ENCODE measurements at places on chromosomes 11 and 22. TPM values are rescaled to one million over a fixed set of nuclear protein-coding genes. Genes with fewer than 3 reads are reported as not detected.

- DNase-seq: peak; percentile 91
Measured at GRCh38 chr11:9265211-9266131, at the start of gene DENND5A. TSS of gene DENND5A (minus strand) at chr11:9265350. CDS start at chr11:9265069, 281 bp downstream.

DNA sequence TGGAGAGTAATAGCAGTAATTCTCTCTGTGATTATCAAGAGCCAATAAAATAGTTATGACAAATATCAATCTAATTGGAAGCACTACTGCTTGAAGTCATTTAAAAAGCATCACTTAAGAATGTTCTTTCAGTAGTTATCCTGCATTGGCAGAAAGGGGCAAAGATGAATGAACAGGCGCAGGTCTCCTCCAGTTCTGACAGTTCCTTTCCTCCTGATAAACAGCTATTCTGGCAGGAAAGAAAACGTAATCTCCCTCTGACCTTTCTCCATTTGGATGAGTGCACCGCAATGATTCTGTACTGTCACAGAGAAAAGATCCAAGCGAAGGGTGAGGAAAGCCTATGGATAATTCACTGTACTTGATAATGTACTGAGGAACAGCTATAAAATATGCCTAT, 521.5 kb downstream of the LRRC4C start:
- DNase-seq: no peak

DNA sequence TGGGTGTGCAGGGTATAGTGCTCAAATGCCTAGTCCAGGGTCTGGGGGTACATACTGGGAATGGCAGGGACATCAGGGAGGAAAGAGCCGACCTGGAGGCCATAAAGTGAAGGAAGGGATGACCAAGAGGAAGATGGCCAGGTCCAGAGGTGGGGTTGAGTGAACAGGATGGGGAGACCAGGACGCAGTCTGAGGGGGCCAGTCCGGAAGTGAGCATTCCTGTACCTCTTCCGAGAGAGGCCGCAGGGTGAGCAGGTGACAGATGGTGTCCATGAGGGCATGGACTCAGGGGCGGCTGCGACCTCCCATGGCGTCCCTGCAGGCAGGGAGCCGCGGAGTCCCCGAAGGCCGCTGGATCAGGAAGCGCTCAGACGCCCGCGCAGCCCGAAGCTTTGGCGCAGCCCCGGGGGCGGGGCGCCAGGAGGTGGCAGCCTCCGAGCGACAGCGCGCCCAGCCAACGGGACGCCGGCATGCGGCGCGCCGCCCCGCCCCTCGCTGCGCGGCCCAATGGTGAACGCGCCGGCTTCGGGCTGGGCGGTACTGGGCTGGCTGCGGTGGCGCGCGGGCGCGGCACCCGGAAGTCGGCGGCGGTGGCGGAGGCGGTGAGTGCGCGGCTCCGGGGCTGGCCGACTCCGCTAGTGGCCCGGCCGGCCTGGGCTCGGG, at the start of gene TANGO2:
TANGO2 (plus strand) TSS at position 578 of the 663 bp plus-strand sequence. CDS start 15,689 bp downstream, outside the sequence.
- peak; percentile 96 for DNase-seq

DNA sequence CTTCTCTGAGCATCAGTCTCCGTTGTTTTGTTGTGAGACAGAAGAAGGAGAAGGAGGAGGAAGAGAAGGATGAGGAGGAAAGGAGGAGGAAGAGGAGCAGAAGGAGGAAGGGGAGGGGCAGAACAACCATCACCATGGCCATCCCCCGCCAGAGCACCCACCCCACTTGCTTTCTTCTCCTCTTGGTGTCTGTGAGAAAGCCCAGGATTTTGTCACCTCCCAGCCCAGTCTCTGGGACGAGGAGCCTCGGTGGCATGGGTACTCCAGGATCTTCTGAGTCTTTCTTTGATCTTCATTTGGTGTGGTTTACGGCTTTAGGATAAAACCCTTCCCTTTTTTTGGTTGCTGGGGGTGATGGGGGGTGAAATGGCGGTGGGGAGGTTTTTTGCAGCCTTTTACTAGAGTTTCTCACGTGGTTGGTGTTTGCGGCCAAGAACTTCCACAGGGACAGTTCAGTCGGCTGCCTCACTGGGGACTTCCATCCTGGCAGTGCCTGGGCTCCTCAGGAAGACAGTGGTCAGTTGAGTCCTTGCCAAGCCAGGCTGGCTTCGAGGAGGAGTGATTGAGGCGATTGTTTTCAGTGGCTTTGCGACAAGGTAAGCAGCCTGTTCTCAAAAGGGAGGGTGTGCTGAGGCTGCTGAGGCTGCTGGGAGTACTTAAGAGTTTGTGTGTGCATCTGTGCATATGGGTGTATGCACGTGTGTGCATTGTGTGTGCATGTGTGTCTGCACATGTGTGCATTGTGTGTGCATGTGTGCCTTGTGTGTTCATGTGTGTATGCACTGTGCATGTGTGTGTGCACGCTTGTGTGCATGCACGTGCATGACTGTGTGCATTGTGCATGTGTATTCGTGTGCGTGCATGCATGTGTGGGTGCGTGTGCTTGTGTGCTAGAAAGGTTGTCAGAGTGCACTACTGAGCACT, 567.5 kb downstream of the TBC1D22A start:
- no peak for DNase-seq

- DNase-seq: no peak
Measured at GRCh38 chr11:105783216-105783615, 173.3 kb downstream of the GRIA4 start.

Gene DBX1
- total RNA-seq: not detected

Gene SCGB1D2
- total RNA-seq: not detected

Gene LUZP2
- total RNA-seq: 0.07 TPM

DNA sequence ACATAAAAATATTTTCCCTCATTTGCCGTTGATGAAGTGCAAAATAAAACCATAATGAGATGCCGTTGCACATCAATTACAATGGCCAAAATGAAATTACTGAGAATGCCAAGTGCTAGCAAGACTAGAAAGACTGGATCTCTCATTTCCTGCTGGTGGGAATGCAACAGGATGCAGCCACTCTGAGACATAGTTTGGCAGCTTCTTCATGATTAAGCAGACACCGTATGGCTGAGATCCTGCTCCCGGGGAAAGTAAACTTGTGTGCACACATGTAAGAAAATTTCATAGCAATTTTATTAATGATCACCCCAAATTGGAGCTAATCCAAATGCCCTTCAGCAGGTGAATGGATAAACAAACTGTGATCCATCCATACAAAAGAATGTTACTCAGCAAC, 1013.2 kb downstream of the TBC1D22A start:
- no peak for DNase-seq

- DNase-seq: peak; percentile 66
Measured at GRCh38 chr11:128776424-128777284, 82.8 kb downstream of the FLI1 start.

Gene C11orf65
- total RNA-seq: 1.6 TPM

DNA sequence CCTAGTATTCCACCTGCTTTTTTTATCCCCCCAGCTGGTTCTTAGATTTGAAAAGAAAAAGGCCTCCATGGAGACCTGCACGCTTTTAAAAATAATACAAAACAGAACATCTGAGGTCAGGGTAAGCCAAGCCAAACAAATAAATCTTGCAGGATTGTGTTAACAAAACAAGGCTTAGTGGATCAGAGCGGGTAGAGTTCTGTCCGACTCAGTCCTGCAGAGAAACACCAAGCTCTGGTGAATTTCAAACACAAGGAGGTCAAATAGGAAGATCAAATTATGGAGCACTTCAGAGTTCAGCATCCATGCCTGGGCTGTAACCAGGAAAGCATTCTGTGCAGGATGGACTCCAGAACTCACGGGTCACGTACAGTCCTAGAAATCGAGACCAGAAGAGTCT, 86.9 kb downstream of the SYN3 start:
- no peak for DNase-seq

Gene FOLR2
- not detected for total RNA-seq

Gene FZD4
- total RNA-seq: 37.2 TPM

Gene CST6
- total RNA-seq: not detected

DNA sequence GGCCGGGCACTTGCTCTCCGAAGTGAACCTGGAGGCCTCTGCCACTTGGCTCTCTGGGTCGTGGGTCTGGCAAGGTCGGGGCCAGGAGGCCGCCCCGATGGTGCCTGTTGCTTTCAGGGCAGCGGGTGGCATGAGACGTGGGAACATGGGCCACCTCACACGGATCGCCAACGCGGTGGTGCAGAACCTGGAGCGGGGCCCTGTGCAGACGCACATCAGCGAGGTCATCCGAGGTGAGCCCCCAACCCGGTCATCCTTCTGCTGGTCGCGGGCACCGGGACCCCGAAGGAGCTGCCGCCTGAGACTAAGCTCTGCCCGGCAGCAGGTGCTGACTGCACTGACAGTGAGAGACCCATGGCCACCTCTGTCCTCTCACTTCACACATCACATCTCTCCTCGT, 40.0 kb downstream of the SBF1 start:
- DNase-seq: no peak

DNA sequence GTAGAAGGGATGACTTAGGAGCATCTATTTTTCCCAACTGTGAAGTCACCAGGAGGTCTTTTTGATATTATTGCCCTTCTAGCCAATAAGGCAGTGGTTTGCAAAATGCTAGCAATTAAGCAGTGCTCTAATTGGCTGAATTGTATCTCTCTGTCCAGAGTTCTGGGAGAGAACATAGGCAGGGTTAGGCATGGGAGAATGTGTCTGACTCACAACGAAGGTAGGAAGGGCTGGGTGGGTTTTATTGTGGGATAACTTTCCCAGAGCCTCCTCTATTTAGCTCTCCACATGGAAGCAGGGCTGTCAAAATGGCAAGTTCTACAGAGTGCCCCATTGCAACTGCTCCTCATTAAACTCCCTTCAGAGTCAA, 415.9 kb upstream of the CADM1 start:
- no peak for DNase-seq

- DNase-seq: peak; percentile 42
Measured at GRCh38 chr11:70333261-70333660, 62.8 kb downstream of the PPFIA1 start.

DNA sequence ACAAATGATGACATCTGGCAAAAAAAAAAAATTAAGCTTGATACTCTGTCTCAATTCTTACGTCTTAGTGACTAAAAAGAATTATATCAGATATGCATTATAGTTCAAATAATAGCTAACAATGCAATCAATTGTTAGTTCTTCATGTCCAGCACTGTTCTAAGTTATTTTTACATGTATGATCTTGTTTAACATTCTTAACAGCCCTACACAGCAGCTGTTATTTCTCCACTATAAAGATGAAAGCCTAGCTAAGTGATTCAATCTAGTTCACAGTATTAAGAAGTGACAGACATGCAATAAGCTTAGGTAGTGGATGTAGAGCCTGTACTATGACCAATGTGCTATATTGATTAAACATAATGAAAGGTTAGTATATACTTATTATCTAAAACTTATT, 4.1 kb downstream of the ZNF214 start:
- no peak for DNase-seq

DNA sequence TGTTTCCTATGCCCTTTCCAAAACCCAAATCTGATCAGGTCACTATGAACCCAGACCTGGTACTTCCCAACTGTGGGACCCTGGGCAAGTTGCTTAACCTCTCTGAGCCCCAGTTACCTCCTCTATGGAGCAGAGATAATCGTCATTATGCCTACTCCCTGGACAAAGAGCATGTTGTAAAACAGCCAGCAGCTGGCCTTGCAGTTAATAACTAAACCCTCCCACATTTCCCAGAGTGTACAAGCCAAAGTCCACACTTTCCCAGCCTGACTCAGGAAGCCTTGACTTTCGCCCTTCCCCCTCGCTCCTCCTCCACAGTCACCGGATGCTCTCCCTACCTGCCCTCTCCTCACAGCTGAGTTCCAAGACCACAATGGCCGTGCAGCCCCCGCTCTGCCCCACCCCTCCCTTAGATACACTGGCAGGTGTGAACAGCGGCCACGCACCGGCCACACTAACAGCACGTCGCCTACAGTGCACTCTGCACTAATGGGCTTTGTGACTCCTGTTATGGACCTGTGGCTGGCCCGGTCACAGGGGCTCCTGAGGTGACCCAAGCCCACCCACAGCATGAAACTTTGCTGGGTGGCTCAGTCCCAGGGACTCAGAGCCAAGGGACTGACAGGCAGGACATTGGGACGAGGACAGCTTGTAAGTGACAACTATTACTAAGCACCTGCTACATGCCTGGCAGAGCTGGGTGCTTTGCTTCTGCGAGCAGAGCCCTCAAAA, 15.6 kb upstream of the MFNG start:
- DNase-seq: peak; percentile 92

- DNase-seq: no peak
Measured at GRCh38 chr22:44663256-44663999, 38.6 kb upstream of the PRR5 start.

GRCh38 chr11:133776671-133777367, 68.5 kb downstream of the SPATA19 start:
- no peak for DNase-seq

Gene C11orf87
- 0.49 TPM for total RNA-seq

DNA sequence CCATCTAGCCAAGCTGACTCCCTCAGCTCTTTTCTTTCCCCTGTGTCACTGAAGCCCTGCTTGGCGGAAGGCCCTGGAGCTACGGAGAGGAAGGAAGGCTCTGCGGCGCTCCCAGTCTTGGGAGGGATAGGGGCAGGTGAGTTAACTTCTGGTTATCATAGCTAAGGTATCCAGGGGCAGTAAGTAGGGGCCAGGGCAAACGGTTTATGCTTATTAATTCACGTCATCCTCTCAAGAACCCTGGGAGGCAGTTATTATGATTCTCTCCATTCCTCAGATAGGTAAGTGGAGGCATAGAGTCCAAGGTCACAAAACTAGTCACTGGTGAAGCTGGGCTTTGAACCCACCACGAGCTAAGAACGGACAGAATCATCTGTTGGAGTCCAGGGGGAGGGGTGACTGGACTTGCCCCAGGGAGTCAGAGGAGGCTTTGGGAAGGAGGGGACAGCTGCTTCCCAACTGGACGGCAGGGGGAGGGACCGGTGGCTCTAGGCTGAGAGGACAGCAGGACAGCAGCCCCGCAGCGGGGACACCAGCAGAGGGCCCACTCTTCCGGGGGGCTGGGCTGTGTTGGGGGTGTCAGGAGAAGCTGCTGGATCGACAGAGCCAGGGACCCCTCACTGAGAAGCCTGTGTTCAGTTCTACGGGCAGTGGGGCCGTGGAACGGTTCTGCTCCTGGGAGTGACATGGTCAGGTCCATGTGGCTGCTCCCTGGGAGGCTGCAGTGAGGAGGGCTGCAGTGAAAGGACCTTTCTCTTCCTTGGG, 3.5 kb downstream of the BAIAP2L2 start:
- DNase-seq: no peak

- DNase-seq: no peak
Measured at GRCh38 chr11:123549926-123550917, 104.2 kb downstream of the SCN3B start.

Gene SAA4
- total RNA-seq: not detected

DNA sequence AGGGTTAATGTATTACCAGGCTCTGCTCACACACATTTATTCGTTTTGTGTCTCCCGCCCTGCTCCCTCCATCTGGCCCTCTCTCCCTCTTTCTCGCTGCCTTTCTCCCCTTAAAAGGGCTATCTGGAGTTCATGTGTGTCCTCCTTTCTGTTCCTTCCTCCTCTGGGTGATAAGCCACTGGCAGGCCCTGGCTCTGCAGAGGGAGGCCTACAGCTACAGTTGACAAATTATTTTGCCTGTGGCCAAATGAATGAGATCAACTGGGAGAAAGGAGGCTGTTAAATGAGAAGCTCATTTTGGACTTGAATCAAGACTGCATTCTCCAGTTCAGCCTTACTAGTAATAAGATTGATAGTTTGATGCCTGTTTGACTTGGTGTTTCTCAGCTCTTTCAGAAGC, 17.5 kb upstream of the OPCML start:
- DNase-seq: no peak

Gene PRODH
- total RNA-seq: 2.1 TPM

GRCh38 chr22:21593406-21594232, 26.1 kb downstream of the UBE2L3 start:
- no peak for DNase-seq
